ENCODE measurements at places on chromosomes 1 and 21. TPM values are rescaled to one million over a fixed set of nuclear protein-coding genes. Genes with fewer than 3 reads are reported as not detected.
A peak's percentile ranks its signal among the peaks of the same experiment; 100 is the strongest.

The USP33 gene
- polyA plus RNA-seq: 15.7 TPM

DNA sequence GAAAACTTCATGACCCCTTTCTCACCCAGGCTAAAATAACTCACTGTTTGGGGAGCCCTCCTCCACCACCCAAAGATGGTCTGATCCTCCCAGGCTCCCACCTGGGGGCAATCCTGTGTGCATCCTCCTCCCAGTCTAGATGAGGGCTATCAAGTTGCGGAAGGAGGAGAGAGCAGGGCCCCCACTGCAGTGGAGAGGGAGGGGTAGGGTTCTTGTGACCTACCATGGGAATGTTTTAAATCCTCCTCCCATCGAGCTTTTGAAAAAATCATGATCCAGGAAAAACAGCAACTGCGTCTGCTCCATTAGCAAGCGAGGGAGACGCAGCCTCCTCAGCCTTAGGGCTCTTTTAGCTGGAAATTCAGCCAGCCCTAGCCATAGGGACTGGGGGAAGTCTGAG is 80.0 kb downstream of the NAV1 start:
- DNase-seq: no peak

The SFN gene
- polyA plus RNA-seq: 0.14 TPM

The CRP gene
- polyA plus RNA-seq: not detected

GRCh38 chr1:118100686-118101514 is 84.1 kb downstream of the SPAG17 start:
- no peak for DNase-seq

The OR6N1 gene
- not detected for polyA plus RNA-seq

The INKA2 gene
- polyA plus RNA-seq: 2.6 TPM

The ANKRD35 gene
- polyA plus RNA-seq: 0.10 TPM

DNA sequence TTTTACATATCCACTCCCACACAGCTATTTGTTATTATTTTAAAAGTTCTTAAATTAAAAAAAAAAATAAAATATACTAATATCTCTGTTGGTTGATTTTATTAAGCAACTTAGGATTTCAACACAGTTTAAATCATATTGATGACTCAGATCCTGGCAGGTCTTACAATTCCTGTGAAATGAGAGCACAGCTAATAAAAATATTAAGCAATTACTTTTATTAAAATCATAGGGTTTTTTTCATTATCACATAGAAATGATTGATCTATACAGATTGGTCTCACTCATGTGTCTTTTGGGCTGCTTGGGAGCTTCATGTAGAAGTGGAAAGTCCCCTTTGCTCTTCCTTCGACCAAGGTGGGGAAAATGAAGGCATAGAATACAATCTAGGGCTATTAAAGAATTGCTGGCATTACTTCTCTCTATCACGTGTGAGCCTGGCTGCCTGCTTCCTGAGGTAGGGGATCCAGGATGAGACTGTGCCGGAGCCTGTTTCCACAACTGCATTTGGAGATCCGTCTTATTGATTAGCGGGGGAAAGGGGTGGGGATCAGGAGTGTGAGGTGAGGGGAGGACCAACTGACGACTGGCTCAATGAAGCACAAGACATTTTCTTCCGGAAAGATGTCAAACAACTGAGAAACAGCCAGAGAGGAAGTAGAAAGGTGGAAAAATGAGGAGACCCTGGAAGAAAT is 858.0 kb downstream of the USP25 start:
- DNase-seq: peak; percentile 75

Measured in endothelial cell of umbilical vein (primary cell).